ENCODE measurements at places on chromosomes 13 and 19.

GRCh38 chr19:4375164-4376027 is 25.0 kb downstream of the SH3GL1 start:
- no peak for DNase-seq

GRCh38 chr13:107832500-107833100 is 382.7 kb downstream of the LIG4 start:
- DNase-seq = no peak

- no peak for DNase-seq
Observed at GRCh38 chr13:30257468-30258099, 49.8 kb downstream of the KATNAL1 start.

- peak; percentile 68 for DNase-seq
Observed at GRCh38 chr19:51422053-51422448, 4.6 kb upstream of the SIGLEC10 start.

DNA sequence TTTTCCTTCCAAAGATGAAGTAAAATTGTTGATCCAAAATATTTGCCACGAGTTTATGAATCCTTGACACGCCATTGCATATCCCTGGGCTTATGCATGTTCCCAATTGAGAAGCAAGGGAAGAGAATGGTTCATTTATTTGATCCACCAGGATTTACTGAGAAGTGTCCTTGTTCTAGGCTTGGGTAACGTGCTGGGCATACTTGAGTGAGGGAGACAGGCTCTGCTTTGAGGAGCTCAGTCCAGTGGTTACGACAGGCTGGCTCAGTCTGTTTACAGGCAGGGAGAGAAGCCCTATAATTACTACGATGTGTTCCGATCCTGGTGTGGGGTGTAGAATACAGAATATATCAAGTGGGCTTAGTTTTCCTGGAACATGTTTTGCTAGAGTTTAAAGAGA is 6.3 kb upstream of the PNMA8C start:
- DNase-seq = no peak

GRCh38 chr13:61954092-61954491 is 538.4 kb upstream of the PCDH20 start:
- DNase-seq = no peak

GRCh38 chr19:16801600-16802013 is 27.6 kb upstream of the SIN3B start:
- DNase-seq = no peak

GRCh38 chr19:48907671-48908070 is 7.6 kb downstream of the NUCB1 start:
- DNase-seq = no peak

All from CD4-positive, alpha-beta T cell treated with Interleukin-4 for 4 hours (primary cell).